Brain pericyte (primary cell): ENCODE measurements at places on chromosomes 12 and 14.

DNA sequence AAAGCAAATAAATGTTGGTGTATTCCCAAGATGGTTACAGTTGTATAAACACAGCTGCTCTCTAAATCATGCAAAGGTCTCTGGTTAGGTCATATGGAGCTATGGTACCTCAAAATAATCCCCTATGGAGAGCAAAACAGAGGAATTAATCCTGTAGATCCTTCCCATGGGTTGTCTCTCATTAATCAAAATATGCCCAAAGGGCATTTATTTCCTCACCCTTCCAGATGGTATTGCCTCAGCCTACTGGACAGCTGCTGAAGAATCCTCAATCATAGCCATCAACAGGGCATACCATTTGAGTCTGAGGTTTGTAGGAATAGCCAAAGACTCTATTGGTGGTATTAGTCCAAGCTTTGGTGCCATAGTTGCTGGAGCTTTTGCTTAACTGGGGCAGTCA is 360.9 kb downstream of the RPL10L start:
- peak; percentile 70 for DNase-seq

- no peak for DNase-seq
Measured at GRCh38 chr12:100574187-100575074, 947 bp downstream of the GAS2L3 start.

- DNase-seq: no peak
Measured at GRCh38 chr14:76780058-76780345, 18.7 kb downstream of the VASH1 start.

- DNase-seq: no peak
Measured at GRCh38 chr14:35197015-35197414, 74.7 kb downstream of the PRORP start.

- DNase-seq: no peak
Measured at GRCh38 chr12:112607427-112607826, 184.1 kb upstream of the RPH3A start.

GRCh38 chr12:130126023-130126432 is 36.2 kb upstream of the FZD10 start:
- no peak for DNase-seq

DNA sequence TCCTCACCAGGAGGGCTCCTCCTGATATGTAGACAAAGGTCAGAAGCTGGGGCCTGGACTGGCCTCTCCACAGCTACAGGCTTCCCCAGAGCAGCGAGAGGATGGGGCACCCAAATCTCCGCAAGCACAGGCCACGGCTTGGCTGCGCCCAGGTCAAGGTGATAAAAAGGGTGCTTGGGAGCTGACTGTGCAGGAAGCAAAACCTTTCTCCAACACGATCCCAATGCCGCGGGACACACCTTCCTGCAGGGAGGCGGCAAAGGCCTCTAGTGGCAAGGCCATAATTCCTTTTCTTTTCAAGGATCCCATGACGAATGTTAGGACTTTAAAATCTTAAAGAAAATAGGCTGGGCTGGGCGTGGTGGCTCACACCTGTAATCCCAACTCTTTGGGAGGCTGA is 13.6 kb downstream of the ITPK1 start:
- DNase-seq: no peak

- DNase-seq: no peak
Measured at GRCh38 chr12:81143057-81143456, 65.2 kb downstream of the ACSS3 start.

DNA sequence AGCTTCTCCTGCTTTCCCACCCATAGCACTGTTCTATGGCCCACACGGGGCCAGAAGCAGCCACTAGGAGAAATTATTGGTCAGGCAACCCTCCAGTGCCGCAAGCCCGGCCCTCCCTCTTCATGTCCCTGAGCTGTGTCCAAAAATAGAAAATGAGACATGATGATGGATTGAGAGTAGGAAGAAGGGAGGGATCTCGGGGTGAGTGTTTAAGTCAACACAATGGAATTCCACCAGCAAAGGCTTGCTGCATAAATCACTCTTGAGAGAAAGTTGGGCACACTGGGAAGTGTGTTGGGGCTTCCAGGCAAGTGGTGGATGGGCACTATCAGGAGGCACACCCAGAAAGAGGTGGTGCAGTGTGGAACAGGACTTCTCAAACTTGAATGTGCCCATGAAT is 94.2 kb downstream of the LLPH start:
- DNase-seq: peak; percentile 27

DNA sequence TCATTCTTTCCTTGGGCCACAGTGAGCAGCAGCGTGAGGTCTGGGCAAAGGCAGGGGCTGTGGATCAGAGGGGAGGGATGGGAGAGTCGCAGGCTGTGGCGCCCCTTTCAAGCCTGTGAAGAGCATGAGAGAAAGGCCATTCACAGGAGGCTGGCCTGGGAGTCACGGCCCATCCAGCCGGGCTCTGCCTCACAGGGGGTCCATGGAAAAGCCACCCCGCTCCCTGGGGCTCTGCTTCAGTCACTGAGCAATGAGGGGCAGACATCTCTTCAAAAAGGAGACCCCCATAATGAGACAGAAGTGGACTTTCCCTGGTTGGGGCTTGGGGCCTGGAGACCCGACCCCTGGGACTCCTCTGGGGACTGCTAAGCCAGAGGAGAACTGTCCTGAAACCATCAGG is 117.0 kb upstream of the GSC start:
- DNase-seq: no peak

- no peak for DNase-seq
Measured at GRCh38 chr12:1924996-1925683, 6.7 kb upstream of the CACNA2D4 start.

DNA sequence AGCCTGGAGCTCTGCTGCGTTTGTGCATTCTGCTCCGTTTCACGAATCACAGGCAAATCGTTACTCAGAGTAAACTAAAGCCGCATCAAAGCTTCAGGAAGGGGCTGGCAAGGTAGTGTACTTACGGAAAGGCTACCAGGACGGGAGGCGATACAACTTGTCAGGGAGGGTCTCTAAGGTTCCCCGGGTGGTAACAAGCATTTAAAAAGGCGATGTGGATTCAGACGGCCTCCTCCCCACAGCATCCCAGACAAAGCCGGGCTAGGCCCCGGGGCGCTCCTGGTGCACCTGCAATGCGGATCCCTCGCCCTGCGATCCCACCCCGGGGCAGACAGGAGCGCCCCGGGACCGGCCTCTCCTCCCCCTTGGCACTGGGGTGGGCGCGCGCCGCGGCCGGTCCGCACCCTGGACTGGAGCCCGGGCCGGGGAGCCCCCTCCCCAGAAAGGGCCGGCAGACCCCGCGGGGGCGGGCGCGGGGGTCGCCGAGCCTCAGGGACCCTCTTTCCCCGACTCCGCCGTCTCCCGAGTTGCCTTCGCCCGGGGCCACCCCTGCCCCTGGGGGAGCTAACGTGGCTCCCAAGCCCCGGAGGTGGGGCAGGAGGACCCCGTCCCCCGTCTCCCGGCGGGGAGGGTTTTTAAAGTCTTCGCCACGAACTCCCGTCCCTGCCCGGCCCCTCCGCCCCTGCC is 718 bp downstream of the CCDC92 start:
- DNase-seq: no peak

DNA sequence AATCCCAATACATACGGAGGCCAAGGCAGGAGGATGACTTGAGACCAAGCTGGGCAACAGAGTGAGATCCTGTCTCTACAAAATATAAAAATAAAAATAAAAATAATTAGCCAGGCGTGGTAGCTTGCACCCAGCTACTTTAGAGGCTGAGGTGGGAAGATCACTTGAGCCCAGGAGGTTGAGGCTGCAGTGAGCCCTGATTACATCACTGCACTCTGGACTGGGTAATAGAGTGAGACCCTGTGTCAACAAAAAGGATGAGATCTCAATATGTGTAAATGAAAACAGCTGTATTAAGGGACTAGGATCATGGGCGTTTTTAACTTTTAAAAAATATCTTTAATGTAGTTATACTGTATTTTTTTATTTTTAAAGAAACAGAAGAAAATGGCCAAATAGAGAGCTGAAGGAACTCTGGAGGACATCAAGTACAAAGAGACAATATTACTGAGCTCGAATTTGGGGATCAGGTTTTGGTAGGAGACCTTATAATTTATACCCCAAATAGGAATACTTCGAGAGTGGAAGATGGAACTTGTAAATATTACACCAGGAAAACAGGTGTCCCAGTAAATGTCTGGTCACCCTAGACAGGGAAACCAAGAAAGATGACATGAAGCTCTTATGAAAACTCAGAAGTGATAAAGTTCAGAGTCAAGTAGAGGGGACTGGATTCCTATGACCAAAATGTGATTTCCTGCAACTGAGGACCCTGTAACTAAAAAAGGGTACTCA is 13.1 kb downstream of the BATF start:
- DNase-seq: no peak

DNA sequence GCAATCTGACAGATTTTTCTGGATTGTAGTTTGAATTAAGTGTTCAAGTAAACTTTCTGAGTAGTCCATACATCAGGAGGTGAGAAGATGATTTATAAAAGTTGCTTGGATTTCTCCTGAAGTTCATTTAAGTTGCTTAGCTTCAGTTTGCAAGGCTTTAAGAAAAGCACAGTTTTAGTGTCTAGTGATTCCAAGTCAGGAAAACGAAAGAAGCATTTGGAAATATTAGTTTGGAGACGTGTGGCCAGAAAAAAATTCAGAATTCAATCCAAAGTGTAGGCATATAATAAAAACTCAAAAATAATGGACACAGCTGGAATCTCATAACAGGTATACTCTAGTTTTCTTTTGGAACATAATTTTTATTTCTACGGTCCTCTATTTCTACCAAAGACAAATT is 25.5 kb upstream of the PRICKLE1 start:
- no peak for DNase-seq

- no peak for DNase-seq
Measured at GRCh38 chr12:14540801-14541462, 26.8 kb downstream of the PLBD1 start.

GRCh38 chr12:132342251-132343227 is 13.2 kb upstream of the GALNT9 start:
- DNase-seq: no peak

DNA sequence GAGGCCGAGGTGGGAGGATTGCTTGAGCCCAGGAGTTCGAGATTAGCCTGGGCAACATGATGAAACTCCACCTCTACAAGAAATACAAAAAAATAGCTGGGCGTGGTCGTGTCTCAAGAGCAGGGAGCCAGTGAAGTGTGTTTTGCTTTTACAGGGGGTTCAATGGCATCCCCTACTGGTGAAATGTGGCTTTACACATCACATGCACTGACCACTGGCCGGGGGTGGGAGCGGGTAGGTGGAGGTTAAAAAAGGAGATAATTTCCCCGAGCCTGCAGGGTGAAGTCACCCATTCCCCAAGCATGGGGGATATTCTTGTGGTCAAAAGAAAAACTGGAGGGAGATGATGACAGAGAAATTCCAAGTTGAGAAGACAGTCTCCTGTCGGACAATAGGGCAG is 63.6 kb upstream of the PWP1 start:
- no peak for DNase-seq

DNA sequence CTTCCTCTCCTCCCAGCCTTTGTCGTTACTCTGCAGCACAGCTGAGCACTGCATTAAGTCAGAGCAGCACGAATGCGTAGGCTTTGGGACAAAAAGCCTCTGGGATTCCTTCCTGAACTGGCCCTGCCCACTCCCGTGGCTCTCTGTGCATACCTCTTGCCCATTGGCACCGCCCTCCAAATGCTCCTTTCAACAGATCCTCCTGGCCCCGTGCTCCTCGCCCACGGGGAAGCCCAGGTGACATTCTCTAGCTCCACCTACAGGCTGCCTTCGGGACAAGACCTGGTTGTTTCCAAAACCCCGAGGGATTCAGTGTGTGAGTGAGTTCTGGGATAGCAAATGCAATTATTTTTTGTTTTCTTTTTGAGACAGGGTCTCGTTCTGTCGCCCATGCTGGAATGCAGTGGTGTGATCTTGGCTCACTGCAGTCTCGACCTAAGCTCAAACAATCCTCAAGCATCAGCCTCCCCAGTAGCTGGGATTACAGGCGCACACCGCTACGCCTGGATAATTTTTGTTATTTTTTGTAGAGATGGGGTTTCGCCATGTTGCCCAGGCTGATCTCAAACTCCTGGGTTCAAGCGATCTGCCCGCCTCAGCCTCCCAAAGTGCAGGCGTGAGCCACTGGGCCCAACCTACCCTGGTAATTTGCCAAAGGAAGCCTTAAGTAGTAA is 17.9 kb upstream of the TDRD9 start:
- no peak for DNase-seq

- DNase-seq: no peak
Measured at GRCh38 chr12:84075991-84076390, 836.6 kb downstream of the SLC6A15 start.

DNA sequence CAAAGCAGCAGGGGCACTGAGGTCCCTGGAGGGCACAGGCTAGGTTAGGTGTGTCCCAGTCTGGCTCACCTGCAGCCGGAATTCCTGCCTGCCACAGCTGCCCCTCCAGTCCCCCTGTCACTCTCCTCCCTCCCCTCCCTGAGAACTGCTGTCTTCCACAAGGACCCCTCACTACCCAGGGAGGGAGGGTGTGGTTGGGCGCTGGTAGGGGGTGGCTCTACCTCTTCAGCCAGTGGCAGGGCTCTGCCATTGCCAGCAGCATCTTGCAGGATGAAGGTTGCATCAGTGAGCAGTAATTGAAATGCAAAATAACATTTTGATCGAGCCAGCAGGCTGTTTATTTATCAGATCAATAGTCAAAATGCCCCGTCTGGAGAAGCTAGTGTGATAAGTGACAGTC is 45.7 kb downstream of the ESRRB start:
- DNase-seq: no peak

GRCh38 chr12:79717006-79717405 is 26.2 kb upstream of the PAWR start:
- DNase-seq: no peak

- DNase-seq: no peak
Measured at GRCh38 chr12:115500872-115501271, 776.6 kb downstream of the MED13L start.

DNA sequence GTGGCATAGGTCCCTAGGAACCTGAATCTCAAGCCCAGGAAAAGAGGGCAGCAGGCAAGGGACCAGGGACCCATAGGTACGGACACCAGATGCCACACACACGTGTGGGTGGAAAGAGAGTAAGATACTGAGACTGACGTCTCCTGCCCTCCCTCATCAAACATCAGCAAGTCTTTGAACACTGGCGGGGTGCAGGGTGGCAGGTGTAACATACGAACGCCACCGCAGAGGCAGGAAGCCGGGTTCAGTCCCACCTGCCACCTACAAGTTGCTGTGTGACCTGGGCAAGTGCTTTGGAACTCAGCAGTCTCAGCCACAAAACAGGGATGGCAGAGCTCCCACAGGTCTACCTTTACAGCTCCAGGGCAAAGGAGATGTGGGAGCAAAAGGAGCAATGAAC is 11.1 kb downstream of the ACTN1 start:
- DNase-seq: no peak

DNA sequence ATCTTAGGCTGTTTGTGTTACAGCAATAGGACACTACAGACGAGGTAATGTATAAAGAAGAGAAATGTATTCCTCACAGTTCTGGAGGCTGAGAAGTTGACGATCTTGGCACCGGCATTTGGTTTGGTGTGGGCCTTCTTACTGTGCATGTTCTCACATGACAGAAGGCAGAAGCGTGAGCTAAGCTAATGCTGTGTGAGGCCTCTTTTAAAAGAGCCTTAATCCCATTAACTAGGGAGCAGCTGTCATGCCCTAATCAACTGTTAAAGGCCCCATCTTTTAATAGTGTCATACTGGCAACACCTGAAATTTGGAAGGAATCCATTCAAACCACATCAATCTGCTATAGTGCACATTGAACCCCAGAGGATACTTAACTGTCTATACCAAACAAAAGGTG is 992.9 kb downstream of the GALC start:
- DNase-seq: no peak

DNA sequence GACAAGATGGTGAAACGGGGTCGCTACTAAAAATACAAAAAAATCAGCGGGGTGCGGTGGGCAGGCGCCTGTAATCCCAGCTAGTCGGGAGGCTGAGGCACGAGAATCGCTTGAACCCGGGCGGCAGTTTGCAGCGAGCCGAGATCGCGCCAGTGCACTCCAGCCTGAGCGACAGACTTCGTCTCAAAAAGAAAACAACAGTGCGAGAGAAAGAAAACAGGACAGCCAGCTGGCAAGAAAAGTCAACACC is 633 bp upstream of the RNU4-2 start:
- no peak for DNase-seq
